Activated CD4-positive, alpha-beta T cell treated with anti-CD3 and anti-CD28 coated beads, Interleukin-2, amount 50 U/mL, for 48 hours (primary cell): ENCODE measurements at places on chromosomes 3 and 15.

DNA sequence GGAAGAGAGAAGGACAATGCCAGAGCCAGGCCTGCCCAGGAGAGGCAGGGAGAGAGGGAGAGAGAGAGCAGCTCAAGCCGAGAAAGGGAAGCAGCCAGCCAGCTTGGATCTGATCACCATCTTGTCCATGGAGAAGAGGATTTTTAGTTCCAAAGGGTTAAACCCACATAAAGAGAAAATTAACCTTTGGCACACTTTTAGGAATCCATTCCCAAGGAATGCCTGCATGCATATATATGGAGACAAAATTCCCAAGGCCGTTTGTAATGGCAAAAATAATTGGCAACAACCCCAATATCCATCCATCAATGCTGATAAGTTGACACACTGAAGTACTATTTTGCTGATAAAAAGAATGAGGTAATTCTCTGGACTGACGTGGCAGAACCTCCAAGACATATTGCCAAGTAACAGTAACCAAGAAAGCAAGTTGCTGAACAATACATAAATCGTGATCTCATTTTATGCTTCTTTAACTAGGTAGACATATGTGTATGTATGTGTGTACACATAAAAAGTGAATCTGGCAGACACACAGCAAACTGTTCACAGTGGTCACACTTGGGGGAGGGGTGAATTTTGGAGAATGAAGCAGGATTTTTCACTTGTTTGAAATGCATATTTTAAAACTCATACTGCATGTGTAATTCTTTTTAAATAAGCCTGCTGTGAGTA is 7.5 kb upstream of the STRA6 start:
- no peak for DNase-seq

- DNase-seq, result no peak
These were observed 68.2 kb downstream of the POLQ start for GRCh38 chr3:121477589-121477988.

GRCh38 chr15:68729789-68730411 is 90.8 kb downstream of the ANP32A start:
- DNase-seq, result no peak

GRCh38 chr3:117844676-117845075 is 1135.1 kb downstream of the TUSC7 start:
- no peak for DNase-seq

DNA sequence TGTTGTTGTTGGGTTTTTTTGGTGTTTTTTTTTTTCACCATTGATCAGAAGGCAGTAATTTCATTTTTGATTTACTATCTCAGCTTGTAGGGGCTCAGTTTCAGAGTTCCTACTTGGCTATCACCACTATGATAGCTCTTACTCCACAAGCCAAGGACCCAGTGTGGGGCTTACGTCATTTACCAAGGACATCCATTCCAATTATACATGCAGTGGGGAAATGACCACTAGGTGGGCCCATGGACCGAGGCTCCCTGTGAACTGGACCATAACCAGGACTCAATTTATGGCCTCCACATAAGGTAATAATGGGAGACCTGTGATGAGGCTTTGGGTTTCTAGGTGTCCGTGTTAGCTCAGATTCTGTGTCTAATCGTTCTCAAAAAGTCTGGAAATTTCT is 67.5 kb upstream of the CACNA1D start:
- no peak for DNase-seq

DNA sequence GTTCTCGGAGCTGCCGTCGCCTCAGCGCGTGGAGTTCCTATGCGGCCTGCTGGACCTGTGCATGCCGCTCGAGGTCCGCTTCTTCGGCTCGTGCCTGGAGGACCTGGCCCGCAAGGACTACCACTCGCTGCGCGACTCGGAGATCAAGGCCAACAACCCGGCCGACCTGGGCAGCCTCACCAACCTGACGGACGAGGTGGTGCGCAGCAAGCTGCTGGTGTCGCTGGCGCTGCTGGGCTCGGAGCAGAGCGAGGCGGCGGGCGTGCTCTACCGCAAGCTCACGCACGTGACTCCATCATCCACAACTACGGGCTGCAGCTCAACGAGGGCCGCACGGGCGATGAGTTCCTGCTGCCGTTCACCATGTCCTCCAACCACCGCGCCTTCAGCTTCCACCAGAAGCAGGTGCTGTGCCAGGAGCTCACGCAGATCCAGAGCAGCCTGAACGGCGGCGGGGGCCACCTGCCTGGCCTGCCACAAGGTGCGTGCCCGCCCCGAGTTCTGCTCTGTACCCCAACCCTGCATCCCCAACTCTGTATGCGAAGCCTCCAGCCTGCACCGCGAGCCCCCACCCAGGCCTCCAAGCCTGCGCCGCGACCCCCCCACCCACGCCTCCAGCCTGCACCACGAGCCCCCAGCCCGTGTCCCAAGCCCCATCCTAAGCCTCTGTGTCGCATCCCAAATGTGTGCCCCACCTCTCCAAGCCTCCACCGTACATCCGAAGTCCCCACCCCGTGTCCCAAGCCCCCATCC is 178.2 kb downstream of the OR4M2 start:
- no peak for DNase-seq

DNA sequence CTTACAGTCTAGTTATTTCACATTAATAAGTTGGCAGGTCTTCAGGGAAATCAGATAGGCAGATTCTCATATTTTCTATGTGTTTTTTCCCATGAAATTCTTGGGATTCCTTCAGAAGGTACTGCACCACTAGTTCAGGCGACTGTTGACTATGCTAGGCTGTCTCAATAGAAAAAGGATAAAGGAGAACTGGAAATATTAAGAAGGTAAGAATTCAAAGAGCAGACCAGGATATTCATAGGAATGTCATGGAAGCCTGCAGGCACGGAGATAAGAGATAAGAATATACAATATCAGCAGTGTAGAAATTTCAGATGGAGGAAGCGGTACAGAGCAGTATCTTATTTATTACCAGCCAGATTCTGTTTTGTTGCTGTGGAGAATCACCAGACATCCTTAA is 432.1 kb upstream of the MDFIC2 start:
- DNase-seq, result no peak

DNA sequence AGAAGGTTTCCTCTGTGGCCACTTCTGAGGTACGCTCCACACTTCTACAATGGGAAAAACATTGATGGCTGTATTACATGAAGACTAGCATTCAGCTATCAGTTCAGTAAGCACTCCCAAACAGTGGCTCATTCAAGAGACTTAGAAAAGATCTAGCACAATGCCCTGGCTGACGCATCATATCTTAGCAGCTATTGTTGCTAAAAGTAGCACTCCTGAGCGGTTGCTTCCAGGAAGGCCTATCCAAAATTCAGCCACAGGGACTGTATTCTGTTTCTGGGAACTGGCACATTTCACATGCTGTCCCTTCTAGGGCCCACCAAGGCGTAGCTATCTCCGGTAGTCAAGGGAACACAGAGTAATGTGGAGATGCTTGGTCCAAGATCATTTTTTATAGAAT is 21.2 kb upstream of the SPRED1 start:
- DNase-seq, result no peak
